Cerebellar cortex (tissue), 1 donor: ENCODE measurements at places on chromosomes 4 and X.

GRCh38 chr4:48296365-48296764, 26.7 kb upstream of the TEC start:
- DNase-seq = no peak

GRCh38 chrX:39581411-39581810, 516.3 kb downstream of the BCOR start:
- no peak for DNase-seq

- no peak for DNase-seq
These were observed 68.4 kb downstream of the AR start for GRCh38 chrX:67612231-67612630.

GRCh38 chr4:155512046-155512445, 135.3 kb upstream of the MAP9 start:
- no peak for DNase-seq

DNA sequence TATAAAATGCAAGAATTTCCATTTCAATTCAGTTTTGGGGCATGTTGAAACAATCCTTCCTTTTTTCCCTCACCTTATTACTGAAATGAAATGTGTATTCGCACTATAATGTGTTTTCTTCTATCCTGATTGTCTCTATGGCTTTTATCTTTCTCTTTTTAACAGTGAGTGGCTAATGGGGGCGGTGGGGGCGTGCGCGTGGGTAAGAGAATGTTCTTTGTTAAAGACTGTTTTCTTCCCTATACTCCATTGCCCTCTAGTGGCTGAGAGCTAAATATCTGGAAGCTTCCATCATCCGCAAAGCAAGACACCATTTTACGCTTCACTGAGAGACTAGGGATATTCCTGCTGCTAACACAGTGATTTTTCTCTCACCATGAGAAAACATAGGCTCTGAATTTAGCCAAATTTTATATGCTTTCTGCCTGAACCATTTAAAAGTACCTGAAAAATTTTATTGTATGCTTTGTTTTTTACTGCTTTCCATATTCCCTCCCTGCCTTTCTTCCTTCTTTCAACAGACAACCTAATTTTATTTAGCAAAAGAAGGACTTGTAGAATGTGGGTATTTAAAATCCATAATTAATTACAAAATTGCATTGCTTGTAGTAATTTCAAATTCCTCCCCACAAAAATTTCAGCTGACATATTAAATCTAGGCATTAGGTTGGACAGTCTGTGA, 194.0 kb downstream of the GASK1B start:
- peak; percentile 87 for DNase-seq

- DNase-seq = no peak
These were observed 64.4 kb downstream of the SLC9A7 start for GRCh38 chrX:46694549-46694948.

DNA sequence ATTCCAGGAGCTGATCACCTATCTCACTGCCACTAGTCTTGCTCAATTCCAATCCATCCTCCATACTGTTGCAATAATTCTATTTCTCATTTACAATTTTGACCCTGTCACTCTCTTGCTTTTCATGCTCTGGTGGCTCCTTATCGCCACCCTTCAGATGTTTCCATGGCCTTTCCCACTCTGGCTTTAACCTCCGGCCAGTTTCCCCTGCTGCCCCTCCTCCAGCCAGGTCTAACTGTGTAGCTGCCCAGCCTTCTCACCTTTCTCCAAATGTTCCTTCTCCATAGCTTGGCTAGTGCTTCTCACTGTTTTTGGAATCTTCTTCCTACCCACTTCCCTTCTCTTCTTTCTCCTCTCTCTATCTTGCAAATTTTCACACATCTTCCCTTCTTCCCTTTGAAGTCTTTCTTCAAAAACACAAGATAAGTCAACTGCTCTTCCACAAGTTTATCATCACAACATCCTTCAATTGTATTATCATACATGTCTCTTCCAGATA, 153.8 kb downstream of the COL25A1 start:
- DNase-seq = no peak

GRCh38 chr4:55725057-55725456, 89.0 kb upstream of the NMU start:
- DNase-seq = no peak

DNA sequence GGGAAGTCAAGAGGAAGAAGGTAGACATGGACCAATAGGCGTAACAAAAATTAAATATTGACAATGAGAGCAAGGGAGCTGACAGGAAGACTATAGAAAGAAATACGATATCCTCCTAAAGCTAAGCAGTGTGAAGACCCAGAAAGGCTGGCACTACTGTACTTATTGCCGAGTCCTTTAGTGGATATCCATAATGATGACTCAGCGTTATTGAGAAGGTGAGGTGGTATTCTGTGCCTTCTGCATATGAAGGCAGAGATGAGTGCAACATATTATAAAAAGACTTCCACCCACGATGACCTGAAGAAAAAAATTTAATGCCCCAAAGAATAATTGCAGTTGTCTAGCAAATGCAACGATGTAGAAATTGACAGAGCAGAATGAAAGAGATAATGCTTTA, 13.0 kb upstream of the MCF2 start:
- no peak for DNase-seq

GRCh38 chr4:6875431-6875831, 34.2 kb upstream of the TBC1D14 start:
- no peak for DNase-seq

DNA sequence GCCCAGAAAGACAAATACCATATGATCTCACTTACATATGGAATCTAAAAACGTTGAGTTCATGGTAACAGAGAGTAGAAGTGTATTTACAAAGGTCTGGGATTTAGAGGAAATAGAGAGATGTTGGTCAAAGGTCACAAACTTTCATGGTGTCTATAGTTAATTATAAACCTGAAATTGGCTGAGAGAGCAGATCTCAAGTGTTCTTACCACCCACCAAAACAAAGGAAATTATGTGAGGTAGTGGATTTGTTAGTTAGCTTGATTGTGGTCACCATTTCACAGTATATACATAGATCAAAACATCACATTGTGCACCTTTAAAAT, 186.8 kb downstream of the NWD2 start:
- no peak for DNase-seq

DNA sequence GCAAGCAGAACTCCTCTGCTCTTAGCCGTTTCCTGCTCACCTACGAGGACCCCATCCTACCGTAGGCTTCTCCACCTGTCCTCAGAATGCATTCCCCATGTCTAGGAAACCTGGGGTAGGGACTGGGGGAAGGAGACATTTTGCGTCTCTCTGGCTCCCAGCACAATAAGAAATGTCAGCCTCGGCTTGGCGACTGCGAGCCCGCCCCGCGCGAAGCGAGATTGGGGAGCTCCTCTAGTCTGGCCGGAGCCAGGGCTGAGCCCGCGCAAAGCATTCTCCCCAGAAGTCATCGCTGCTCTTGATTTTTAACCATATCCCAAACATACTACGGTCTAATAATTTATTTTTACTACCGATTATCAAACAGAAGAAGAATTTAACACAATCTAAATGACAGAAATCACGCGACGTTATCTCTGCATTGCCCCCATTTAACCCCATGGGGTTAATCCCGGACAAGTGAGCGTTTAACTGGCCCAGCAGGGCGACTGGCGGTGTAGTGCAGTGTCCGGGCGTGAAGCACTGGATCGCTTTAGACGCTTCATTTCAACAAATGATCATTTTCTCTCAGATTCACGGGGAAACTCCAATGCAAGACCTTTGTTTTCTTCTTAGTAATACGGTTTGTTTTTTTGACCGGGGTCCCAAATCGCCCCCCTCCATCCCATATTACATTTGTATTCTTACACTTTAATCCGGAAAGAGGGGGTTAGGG, 8.0 kb upstream of the PITX2 start:
- no peak for DNase-seq

GRCh38 chr4:57151481-57151880, 41.3 kb upstream of the IGFBP7 start:
- DNase-seq = no peak

DNA sequence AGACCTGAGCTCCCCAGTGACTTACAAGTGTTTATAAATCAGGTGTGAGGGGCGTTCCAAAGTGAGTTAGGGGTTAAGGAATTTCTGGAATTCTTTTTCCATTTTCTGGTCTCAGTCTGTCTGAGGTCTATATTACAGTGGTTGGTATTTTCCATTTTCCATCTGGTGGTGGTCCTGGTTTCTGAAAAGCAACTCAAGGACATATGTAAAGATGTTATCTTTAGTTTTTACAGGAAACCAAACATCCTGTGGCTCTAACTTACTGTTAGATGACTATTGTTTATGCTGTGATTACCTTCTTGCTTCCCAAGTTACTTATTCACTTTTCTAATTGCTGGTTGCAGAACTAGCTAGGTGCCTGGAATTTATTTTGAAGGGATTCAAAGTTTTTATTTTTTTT, 53.5 kb upstream of the IL21 start:
- no peak for DNase-seq

- peak; percentile 91 for DNase-seq
These were observed 615.6 kb downstream of the CENPC start for GRCh38 chr4:66929748-66930147.

DNA sequence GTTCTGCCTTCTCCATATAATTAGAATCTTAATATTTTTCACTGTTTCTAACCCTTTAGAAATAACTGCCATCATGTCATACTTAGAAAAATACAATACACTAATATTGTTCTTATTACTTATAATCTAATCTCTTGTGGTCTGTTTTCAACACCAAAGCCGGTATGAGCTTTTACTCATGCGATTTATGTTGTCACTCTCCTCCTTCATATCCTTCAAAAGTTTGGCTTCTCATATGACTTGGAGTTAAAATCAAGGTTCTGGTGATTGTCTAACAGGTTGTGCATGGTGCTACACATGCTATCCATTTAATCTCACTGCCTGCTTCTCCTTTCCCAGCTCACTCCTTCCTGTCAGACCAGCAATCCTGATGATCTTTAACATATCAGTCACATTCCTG, 1392.9 kb downstream of the ARAP2 start:
- DNase-seq = no peak

DNA sequence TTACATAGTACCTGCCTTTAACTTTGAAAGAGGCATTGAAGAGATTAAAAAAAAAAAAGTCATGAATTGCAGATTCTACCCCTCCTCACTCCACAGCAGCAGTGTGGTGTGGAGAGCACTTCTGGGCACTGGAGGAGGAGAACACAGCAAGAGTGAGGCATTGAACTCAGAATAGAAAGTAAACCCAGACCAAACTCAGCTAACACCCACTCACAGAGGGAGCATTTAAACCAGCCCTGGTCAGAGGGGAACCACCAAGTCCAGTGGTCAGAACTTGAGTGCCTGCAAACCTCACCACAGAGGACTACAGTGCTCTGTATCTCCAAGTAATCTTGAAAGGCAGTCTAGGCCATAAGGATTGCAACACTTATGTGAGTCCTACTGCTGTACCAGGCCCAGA, 15.6 kb upstream of the UGT2A1 start:
- DNase-seq = no peak

DNA sequence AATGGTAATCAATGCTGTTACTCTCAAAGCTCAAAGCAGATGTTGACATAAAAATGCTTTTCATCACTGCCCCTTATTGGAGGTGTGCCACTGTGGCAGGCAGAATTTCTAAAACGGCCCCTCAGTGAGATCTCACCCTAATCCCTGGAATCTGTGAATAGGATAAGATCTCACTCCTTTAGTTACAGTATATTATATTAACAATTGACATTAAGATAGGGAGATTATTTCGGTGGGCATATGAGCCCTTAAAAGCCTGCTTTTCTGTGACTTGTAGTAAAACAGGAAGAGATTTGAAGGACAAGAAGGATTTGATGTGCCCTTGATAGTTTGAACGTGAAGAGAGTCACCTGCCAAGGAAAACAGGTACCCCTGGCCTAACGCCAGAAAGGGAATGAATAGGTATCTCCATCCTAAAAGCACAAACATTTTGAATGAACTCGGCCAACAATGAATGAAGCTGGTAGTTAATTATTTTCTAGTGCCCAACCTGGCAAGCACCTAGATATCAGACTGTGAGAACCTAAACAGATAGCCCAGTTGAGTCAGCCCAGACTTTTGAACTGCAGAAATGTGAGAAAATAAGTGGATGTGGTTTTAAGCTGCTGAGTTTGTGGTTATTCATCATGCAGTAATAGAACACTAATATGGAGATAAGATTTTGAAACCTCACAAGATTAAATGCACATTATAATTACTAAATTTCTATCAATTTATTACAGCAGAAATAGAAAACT, 881.6 kb downstream of the PCDH18 start:
- no peak for DNase-seq

DNA sequence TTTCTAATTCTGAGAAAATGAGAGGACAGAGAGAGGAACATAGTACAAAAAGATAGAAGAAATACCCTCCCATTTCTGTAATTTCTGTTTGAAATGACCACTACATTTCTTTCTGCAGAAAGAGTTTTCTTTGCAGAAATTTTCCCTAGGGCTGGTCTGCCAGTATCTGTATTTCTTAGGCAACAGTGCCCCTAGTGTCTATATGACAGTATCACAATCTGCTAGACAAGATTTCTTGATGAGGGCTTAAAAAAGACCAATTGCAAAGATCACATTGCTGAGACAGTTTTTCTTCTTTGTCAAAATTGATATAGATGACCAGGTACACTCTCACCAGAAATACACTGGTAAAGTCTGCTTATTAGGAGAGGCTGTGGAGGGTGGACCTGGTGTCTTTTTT, 81.0 kb upstream of the ZDHHC15 start:
- DNase-seq = peak; percentile 49

GRCh38 chrX:21376636-21377035, 2.4 kb downstream of the CNKSR2 start:
- DNase-seq = peak; percentile 67

- no peak for DNase-seq
These were observed 69.2 kb downstream of the MID1IP1 start for GRCh38 chrX:38870361-38870895.

DNA sequence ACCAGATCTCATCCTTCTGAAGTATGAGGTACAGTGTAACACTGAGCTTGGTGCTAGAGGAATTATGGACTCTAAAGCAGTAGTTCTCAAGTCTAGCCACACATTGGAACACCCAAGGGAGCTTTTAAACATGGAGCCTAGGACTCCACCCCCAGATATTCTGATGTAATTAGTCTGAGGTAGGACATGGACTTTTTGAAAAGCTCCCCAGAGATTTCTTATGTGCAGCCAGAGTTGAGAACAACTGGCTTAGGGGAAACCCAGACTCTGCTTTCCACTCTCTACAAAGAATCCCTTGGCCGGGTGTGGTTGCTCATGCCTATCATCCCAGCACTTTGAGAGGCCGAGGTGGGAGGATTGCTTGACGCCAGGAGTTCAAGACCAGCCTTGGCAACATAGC, 11.6 kb upstream of the GDPD2 start:
- no peak for DNase-seq

DNA sequence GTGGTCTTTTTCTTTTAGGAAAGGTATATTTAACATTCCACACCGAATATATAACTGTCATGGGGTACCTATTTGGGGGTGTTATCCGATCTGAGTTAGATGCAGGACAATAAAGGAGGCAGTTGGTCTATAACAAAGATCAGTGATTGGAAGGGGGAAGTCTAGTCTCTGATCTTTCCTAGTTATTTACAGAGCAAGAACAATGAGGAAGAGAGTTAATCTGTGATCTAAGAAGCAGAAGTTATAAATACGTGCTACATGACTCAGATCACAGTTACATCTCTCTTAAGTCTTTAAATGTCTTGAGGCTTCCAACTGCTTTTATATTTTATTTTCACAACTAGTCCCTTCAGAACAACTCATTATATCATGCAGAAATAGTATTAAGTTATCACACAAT, 33.2 kb upstream of the ARMCX4 start:
- DNase-seq = no peak

GRCh38 chrX:40300286-40300890, 202.6 kb upstream of the BCOR start:
- DNase-seq = no peak
